Activated CD8-positive, alpha-beta memory T cell treated with anti-CD3 and anti-CD28 coated beads for 1 hour (primary cell): ENCODE measurements at places on chromosomes 12 and 14.
A peak's percentile ranks its signal among the peaks of the same experiment; 100 is the strongest.

DNA sequence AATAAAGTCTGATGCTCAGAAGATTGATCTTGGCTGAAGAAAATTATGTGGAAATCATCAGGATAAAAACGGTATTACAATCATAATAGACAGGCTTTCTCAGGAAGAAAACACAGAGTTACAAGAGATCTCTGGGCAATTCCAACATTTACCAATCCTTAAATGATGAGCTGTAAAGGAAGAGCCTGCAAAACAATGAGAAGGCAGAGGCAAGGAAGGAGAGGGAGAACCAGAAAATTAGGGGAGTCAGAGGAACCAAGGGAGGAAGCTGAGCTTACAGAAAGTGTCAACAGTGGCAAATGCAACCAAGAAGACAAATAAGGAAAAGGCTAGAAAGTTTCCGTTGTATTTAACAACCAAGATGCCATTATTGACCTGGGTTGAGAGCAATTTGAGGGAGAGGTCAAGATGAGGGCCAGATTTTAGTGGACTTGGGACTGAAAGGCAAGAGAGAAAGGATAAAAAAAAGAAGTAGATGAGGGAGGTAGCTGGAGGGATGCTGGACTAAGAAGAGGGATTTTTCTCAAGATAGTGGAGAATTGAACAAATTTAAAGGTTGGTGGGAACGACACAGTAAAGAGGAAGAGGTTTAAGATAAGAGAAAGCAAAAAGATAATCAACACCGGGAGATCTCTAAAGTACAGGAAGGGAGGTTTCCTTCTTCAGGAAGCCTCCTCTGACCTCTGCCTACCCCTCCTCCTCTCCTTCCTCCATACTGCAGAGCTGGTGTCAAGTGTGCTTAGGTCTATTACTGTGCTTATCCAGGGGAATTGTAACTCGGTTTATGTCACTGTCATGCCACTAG, 116.9 kb downstream of the DUSP6 start:
- no peak for DNase-seq

DNA sequence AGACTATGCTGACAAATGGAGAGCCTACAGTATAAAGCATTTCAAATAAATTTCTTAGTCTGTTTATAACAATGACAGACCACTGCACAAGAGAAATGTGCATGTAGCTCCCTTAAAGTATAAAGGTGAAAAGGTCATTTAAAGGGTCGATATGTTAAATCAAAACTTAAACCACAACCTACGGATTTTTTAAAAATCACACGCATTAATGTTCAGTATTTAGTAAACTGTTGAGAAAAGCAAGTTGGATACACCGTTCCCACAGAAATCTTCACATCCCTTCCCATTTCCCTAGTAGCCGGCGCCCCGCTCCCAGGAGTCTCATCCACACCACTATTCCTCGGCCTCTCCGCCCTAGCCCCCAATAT, 614 bp downstream of the FKBP3 start:
- DNase-seq: no peak

DNA sequence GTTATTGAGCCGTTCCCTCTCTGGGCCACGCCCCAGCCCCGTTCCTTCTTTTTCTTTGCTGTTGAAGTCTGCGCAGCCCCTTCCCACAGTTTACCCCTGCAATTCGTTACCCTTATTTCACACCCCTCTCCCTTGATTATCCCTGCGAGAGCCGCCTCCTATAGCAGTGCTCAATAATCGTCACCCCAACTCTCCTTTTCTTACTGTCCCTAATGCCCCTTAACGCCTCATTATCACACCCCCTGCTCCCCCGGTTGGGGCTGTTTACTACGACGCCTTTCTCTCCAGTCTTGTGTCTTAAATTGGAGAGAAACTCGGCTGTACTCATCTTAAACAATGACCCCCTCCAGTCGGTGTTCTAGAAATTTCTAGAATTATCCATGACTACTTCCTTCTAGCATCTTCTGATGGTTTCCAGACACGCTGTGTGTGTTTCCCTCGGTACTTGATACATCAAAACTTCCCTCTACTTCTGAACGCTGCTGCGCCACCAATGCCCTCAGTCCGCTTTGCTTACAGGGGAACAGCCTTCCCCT, 713 bp upstream of the FBXL14 start:
- no peak for DNase-seq

DNA sequence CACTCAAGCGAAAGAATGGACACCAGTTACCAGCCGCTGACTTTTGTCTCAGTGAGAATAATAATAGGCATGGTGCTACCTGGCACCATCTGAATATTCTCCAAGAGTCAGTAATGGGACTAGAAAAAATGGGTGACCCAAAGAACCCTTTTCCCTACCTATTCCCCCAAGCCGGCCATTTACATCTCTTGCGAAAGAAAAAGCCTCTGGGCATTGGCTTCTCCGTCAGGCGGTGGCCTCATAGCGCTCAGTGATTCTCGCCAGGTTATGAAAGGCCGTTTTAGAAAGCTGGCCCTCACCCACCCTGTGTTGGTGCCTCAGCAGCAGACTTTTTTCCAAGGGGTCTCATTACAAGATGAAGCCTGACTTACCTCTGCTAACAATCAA, 523 bp upstream of the SLC6A15 start:
- no peak for DNase-seq

GRCh38 chr12:111842556-111843396, 748 bp downstream of the MAPKAPK5 start:
- DNase-seq: no peak

- no peak for DNase-seq
Measured at GRCh38 chr12:3218228-3219171, 141.3 kb downstream of the TSPAN9 start.

DNA sequence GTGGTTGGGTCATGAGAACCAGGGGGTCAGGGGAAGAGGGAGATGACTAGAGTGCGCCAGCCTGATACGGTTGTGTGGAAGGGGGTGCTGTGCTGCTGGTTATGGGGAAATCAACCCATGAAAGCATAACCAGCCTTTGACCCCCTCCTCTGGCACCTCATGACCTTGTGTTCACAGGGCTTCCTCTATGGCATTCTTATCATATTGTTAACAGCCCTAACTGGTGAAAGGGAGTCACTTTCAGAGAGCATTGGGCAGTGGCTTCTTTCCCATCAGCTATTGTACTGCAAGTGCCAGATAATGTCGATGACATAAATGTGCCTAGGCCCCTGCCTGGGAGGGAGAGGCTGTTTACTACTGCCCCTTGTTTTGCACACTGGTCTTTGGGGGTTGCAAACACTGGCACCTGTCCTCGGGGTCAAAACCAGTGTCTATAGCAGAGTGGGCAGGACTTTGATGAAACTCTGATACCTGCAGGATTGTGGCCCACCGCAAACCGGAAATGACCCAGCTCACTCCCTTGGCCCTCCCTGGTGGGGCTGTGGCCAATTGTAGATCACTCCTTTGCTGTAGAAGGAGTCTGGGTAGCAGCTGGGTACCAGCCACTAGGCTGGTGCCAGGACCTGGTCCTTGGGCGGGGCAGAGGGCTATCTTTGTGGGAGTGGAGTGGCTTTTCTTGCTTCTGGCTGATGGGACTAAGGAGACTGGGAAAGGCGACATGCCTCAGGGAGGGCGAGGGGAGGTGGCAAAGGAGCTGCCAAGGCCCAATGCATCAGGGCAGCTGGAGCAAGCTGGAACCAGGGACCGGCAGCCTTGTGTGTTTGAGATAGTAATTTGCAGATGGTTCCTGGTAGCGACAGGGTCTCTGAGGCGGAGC, 634 bp upstream of the TMEM63C start:
- DNase-seq: no peak

- peak; percentile 35 for DNase-seq
Measured at GRCh38 chr12:1791104-1791841, 29.1 kb upstream of the LRTM2 start.

GRCh38 chr12:14396071-14396470, 30.6 kb downstream of the ATF7IP start:
- no peak for DNase-seq

DNA sequence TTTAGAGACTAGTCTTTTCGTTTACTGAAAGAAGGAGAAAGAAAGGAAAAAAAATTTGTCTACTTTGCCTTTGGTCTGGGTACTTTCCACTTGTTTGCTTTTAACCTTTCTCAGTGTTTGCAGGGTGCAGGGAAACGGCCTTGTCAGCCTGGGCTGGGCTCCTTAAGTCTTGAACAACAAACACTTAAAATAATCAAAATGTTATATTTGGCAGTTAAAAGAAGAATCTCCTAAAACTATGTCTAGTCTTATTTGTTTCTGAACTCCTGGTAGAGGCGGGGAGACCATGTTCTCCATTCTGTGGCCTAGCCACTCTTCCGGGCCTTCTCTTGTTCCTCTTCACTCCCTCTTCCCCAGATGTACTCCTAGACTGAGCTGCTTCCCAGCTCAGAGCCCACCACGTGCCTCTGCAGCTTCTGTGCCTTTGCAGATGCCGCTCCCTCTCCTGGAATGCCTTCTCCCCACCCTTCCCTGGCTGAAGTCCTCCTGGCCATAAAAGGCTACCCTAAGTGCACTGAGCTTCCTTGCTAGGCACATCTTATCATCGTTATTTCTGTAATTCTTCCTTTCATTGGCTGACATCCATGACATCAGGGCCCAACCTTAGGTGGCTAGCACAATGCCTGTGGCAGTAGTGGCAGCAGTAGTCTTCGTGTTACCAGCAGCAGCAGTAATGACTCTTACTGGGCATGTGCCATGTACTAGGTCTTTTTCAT, 432.9 kb downstream of the ZFP36L1 start:
- no peak for DNase-seq

- no peak for DNase-seq
Measured at GRCh38 chr12:80941916-80942315, 4.2 kb upstream of the LIN7A start.

DNA sequence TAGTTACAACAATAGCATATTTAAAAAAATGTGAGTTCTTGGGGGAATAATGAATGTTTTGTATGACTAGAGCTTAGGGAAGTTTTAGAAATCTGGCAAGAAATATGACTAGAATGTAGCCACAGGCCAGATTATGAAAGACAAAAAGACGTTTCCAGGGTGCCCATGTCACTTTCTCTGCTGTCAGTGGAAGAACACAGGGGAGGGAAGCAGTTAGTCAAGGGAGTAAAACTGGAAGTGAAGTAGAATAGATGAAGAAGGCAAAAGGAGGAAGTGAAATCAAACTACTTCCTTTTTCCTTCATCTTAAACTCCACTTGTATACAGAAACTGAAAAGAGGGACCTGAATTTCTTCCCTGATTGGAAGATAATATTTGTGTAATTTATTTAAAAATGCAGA, 81.2 kb upstream of the ATP2B1 start:
- DNase-seq: no peak

GRCh38 chr14:89296281-89296745, 120.7 kb downstream of the FOXN3 start:
- no peak for DNase-seq

GRCh38 chr12:127270193-127270592, 996.8 kb upstream of the TMEM132C start:
- no peak for DNase-seq

GRCh38 chr14:75238756-75239455, 39.7 kb upstream of the FOS start:
- DNase-seq: no peak

DNA sequence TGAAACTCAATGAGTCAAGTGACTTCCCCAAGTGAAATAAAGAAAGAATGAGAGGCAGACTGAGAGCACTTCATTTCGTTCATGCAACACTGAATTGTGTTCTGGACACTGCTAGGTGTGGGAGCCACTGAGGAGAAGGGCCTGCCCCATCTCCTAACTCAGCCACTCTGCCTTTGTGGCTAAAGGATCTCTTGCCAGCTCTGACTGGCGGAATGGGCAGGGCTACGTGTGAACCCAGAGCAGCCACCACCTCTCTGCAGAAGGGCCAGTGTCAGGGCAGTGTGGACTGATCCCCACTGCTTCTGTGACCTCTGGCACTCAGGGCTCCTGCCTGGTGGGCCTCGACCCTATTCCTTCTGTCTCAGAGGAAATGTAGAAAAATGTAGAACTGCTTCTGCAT, 46.5 kb upstream of the GZMB start:
- DNase-seq: no peak

GRCh38 chr14:79639613-79640012, 571.7 kb downstream of the DIO2 start:
- no peak for DNase-seq

- DNase-seq: no peak
Measured at GRCh38 chr14:34496679-34497513, 34.9 kb upstream of the SPTSSA start.

- no peak for DNase-seq
Measured at GRCh38 chr12:91419809-91420208, 237.2 kb upstream of the DCN start.

DNA sequence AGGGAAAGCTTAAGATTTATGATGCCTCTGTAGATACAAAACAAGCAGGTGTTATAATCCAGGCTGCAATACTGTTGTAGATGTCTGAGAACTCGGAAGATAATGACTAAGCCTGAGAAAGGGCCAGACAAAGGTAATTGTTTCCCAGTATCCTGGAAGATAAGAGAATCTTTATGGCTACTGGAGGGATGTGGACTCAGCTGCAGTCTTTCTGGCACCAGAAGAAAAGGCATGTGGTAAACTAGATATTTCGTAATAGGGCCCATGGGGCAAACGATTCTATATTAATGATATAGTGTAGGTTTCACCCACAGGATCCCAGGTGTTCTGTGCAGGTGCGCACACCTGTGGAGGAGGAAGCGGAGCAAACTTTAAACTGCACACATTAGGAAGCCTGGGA, 9.2 kb upstream of the APOLD1 start:
- no peak for DNase-seq

GRCh38 chr14:53113989-53114388, 39.1 kb downstream of the DDHD1 start:
- no peak for DNase-seq

- no peak for DNase-seq
Measured at GRCh38 chr14:72524295-72524629, 369.6 kb downstream of the DPF3 start.

DNA sequence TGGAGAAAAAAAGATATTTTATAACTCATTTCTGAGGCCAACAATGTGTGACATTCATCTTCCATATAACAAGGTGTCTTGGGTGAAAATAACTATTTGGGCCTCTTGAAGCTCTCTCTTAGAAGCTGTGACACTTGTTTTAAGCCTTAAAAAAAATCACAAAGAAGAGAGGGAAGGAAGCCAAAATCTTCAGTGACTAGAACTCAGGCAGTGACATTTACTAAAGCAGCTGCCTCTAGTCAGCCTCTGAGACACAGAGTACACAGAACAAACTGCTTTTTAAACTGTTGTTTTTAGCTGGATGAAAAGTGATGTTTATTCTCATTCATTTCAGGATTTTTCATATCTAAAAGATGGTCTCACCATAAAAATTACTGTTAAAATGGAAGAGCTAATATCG, 793.6 kb downstream of the GALC start:
- no peak for DNase-seq

DNA sequence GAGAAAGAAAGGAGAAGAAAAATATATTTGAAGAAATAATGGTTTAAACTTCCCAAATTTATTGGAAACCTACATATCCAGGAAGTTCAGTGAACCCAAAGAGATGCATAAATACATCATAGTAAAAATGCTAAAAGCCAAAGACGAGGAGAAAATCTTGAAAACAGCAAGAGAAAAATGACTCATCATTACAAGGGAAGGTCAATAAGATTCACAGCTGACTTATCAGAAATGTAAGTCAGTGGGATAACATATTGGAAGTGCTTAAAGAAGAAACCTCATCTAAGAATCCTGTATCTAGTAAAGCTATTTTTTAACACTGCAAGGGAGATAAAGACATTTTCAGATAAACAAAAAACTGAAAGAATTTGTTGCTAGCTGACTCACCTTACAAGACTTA, 19.9 kb downstream of the RIC8B start:
- DNase-seq: no peak
